Cardiac fibroblast (primary cell): ENCODE measurements at places on chromosomes 5 and 9.

- no peak for DNase-seq
Observed at GRCh38 chr9:98450496-98450895, 195.0 kb upstream of the TBC1D2 start.

GRCh38 chr5:52943285-52943684 is 45.9 kb upstream of the ITGA2 start:
- peak; percentile 34 for DNase-seq

DNA sequence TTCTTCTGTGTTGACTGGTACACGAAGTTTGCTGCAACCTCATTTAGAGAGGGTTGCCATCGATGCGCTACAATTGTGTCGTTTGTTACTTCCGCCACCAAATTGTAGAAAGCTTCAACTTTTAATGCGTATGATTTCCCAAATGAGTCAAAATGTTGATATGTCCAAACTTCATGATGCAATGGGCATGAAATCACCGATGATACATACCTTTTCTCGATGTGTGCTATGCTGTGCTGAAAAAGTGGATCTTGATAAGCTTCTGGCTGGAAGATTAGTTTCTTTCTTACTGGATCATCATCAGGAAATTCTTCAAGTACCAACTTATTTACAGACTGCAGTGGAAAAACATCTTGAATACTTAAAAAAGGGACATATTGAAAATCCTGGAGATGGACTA is 65.7 kb downstream of the TMEM38B start:
- no peak for DNase-seq

DNA sequence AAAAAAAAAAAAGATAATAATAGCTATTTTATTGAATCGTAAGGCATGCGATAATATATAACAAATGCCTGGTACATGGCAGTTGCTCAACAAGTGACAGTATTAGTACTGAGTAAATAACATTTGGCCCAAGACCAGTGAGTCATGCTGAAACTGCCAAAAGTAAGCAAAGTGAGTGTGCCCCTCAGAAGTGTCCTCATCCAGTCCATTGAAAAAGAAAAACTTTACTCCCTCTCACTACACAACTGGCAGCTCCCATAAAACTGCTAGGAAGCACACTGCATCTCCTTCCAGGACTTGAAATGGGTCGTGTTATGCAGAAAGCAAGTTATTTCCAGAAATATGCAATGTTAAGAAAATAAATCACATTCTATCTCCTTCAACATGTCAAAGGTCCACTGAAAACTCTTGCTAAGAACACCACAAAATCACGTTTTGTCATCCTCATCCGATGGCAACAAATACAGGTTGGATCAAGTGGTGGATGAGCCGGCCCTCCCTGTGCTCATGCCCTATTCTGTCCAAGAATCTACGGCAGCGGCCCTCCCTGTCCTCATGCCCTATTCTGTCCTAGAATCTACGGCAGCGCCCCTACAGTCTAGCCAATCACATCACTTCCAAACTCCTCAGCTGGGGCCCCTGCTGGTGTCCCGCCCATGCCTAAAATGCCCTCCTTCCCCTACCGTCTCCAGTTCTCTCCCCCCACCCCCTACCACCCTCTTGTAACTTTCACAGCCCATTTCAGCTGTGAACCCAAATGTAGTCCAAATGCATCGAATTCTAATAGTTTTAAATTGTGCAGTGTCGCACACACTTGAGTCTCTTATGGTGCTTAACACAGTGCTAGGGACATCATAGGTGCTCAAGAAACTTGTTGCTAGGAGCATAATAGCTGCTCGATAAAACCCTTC is 12.5 kb downstream of the PTCH1 start:
- peak; percentile 51 for DNase-seq

DNA sequence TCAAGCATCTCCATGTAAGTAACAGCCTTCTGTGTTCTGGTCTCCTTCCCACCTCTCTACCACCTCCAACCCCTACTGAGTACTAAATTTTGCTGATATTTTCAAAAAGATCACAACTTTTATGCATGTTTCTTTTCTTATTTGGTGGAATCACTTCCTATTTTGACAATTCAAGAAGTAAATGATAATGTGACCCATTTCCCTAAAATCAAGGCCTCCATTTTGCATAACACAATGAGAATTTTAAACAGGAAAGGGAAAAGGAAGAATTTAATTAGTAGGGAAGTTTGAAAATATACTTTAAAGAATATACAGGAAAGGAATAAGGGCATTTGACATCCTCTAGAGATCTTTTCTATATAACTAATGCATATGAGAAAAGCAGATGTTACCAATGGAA is 212.9 kb upstream of the RASA1 start:
- no peak for DNase-seq

DNA sequence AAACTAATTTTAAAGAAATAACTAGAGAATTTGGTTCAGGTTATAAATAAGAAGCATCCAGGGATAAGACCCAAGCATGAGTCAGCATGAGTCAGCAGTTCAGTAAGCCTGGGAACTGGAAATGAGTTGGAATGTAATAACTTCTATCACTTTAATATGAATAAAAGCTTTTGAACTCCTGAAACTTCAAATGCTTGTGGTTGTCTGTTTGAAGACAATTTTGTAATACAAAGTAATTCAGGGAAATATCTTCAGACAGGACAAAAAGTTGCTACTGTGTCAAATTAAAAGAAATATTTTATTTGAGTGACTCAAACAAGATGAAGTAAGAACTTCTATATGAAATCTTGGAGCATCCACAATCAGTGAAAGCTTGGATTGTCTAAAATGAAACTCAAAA is 331.2 kb upstream of the DAB2 start:
- DNase-seq, result peak; percentile 97

- no peak for DNase-seq
Observed at GRCh38 chr5:147162740-147163139, 72.1 kb upstream of the STK32A start.

DNA sequence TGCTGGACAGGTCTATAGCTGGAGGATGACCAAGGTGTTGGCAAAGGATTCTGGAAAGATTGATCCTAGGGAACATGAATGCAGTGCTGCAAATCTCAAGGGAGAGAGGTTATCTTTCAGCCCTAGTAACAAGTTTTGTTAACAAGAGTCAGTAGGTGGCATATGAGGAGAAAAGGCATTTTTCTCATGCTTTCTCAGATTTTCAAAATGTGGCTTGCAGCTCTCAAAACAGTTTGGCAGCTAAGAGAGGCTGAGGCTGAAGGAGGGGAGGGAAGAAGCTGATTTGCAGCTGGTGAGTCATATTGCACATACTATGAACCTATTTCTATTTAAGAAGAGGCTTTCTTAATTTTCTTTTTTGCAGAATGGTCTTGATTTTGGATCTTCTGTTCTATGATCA is 64.3 kb upstream of the PCA3 start:
- peak; percentile 61 for DNase-seq

DNA sequence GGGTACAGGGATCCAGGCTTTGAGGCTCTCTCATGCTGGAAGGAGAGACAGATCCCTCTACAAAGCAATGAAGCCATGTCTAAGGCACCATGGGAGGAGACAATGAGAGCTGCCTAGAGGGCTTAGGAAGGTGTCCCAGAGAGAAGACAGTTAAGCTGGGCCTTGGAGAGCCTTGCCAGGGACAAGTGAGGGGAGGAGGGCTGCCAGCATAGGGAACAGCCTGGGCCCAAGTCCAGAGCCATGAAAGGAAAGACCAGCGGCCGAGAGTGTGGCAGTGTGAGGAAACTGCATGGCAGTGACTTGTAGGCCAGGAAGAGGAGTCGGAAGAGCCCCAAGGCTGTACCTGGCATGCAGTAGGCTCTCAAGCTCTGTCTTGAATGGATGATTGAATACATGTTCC is 88.5 kb downstream of the PSD2 start:
- no peak for DNase-seq

- DNase-seq, result no peak
Observed at GRCh38 chr5:129554134-129554904, 94.2 kb downstream of the ADAMTS19 start.

- DNase-seq, result no peak
Observed at GRCh38 chr5:150522504-150523414, 14.8 kb downstream of the NDST1 start.

GRCh38 chr9:136846376-136847087 is 2.7 kb upstream of the PHPT1 start:
- DNase-seq, result no peak

DNA sequence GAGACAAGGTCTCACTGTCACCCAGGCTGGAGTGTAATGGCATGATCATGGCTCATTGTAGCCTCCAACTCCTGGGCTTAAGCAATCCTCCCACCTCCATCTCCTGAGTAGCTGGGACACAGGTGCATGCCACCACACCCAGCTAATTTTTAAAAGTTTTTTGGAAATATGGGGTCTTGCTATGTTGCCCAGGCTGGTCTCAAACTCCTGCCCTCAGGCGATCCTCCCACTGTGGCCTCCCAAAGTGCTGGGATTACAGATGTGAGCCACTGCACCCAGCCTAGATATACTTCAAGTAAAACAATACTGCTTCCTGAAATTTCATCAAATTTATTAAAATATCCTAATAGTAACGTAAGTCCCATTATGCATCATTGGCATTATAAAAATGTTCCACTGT is 33.4 kb downstream of the STARD4 start:
- DNase-seq, result no peak

DNA sequence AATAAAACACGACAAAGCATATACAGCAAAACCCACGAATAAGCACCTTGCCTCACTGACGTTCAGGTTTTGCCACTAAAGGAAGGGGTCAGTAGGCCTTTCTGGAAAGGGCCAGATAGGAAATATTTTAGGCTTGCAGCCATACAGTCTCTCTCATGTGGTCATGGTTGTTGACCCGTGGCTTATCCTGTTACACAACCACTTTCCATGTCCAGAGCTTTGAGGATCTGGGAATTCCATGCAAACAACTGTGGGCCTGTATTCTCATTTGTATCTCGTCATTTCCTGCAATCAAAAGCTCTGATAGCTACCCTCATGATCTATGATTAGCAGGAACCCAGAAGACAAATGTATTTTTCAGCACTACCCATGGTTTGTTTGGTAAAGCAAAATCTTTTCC is 108.3 kb downstream of the DRD1 start:
- DNase-seq, result no peak

- no peak for DNase-seq
Observed at GRCh38 chr9:121105531-121105930, 30.8 kb downstream of the CNTRL start.

GRCh38 chr5:96336351-96336985 is 96.6 kb downstream of the PCSK1 start:
- peak; percentile 95 for DNase-seq

DNA sequence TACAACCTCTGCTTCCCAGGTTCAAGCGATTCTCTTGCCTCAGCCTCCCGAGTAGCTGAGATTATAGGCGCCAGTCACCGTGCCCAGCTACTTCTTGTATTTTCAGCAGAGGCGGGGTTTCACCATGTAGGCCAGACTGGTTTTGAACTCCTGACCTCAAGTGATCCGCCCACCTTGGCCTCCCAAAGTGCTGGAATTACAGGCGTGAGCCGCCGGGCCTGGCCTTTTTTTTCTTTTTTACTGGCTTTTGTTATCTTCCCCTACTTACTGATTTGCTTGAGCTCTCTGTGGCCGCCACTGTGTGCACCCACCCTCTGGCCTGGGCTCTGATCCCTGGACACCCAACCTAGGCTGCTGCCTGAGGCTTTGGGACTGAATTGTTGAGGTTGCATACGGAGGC is 60.3 kb downstream of the ANKRD33B start:
- DNase-seq, result no peak

DNA sequence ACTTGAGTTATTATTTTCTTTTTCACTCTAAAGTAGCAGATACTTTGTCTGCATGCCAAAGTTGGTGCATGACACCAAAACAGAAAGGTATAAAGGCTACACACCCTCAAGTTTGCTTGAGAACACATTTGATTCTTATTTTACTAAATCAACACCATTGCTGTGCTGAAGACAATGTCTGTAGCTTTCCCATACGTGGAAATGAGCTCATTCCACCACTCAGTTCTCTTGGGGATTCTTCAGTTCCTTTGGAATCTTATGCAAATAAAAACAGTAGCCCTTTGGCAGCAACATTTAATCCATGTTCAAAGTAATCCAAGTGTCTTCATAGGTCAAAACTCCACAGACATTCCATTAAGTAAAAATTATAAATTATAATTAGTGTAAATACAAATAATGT is 264.9 kb downstream of the TLE1 start:
- no peak for DNase-seq

- peak; percentile 64 for DNase-seq
Observed at GRCh38 chr5:53256746-53257145, 147.2 kb upstream of the MOCS2 start.

GRCh38 chr5:14109041-14109747 is 33.9 kb upstream of the TRIO start:
- peak; percentile 90 for DNase-seq

DNA sequence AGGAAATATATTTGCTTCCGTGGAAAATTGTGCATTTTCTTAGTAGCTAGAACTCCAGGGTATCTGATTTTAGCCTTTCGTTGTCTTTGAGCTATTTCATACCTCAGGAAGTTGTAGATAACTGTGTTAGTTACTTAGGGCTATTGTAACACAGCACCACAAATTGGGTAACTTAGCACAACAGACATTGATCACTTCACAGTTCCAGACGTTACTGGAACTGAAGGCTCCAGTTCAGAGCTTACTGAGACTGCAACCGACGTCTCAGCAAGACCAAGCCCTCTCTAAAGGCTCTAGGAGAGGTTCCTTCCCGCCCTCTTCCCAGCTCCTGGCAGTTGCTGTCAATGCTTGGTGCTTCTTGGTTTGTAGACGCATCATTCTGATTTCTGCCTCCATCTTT is 17.7 kb upstream of the ANKRD33B start:
- no peak for DNase-seq

DNA sequence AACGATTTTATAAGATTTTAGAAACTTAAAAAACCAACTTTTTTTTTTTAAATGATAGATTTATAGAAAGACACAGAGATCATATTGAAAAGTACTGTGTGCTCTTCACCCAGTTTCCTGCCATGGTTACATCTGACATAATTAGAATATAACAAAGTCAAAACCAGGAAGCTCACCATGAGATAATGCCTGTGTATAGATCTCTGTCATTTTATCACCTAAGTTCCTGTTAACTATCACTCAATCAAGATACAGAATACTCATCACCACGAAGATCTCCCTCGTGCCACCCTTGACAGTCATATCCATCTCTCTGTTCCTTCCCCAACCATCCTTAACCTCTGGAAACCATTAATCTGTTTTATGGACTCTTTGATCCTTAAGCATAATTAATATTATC is 39.1 kb downstream of the POC5 start:
- DNase-seq, result no peak

- no peak for DNase-seq
Observed at GRCh38 chr5:69451941-69452647, 37.2 kb downstream of the MARVELD2 start.

DNA sequence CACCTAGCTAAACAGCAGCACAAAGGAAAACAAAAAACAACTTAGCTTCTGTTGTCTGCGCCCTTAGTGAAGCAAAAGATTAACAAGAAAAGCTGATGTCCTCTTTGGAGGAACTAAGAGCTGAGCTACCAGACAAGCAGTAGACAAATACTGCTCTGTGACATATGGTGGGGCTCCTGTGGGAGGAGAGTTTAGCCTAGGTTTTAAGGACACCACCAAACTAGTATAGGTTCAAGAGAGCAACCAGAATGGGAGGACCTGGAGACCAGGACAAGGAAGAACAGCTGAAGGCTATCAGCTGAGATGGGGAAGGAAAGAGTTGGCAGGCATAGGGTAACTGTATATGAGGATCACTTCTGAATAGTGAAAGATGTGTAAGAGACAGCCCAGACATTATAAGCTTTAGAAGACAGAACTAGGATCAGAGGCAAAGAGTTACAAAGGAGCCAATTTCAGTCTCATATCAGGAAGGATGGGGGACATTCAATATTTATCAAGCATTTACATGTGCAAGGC is 27.2 kb downstream of the FBXW2 start:
- no peak for DNase-seq
